H9 (cell line): ENCODE measurements at places on chromosomes 2 and 18. TPM values are rescaled to one million over a fixed set of nuclear protein-coding genes. Genes with fewer than 3 reads are reported as not detected.
A peak's percentile ranks its signal among the peaks of the same experiment; 100 is the strongest.

DNA sequence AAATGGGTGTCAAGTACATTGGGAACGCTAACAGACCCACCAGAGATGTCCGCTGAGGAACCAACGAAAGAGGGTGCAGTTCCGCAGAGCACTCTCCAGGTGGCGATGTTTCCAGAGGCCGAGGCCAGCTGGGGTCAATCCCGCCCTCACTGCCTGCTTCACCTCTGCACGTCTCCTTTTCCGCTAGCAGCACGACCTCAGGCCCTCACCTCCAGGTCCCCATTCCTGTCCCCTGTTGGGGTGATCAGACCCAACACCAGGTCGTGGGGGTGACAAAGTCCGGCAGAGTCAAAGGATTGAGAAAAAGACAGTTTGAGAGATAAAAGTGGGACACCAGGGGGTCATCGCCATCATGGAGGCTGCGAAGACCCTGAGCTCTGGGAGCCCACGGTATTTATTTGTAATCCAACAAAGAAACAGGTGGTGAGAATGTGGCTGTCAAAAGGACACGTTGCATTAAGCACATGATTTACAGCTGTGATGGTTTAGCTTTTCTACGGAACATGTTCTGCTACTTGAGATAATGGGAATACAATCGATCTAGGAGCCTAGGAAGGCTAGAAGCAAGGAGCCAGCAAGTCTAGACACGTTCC lies 27.3 kb downstream of the ZAP70 start:
- DNase-seq: peak; percentile 80

- DNase-seq: no peak
Measured at GRCh38 chr2:20444993-20445910, 1.6 kb upstream of the RHOB start.

- DNase-seq: peak; percentile 53
Measured at GRCh38 chr2:62309465-62310091, 113.7 kb downstream of the B3GNT2 start.

GRCh38 chr2:11589316-11589940 lies 55.6 kb downstream of the GREB1 start:
- DNase-seq: peak; percentile 51

DNA sequence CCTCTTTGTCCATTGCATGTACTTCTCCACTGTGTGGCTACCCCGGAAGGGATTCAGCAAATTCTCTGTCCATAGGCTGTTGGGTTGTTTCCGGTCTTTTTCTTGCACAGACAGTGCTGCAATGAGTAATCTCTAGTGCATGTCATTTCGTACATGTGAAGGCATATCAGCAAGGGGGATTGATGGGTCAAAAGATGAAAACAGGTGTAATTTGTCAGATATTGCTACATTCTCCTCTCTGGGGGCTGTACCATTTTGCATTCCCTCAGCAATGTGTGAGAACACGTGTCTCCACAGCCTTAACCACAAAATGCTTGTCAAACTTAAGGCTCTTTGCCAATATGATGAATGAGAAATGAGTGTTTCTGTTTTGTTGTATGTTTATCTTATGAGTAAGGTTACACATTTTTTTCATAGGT lies 60.5 kb downstream of the KLHL29 start:
- no peak for DNase-seq

DNA sequence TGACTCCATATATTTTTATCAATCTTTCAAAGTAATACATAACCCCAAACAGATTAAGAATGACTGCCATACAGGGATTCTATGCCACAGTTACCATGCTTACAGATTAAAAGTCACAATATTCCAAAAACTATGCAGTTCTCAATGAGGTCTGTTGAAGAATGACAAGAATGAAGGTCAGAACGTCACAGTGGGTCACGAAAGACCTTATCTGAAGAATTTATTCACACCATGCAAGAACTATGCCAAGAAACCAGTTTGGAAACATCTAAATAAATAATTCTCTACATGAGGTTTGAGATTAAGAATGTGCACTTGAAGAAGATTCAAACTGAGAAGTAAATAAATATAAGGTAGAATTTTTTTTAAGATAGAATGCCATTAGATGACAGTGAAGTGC lies 253.3 kb downstream of the EXOC6B start:
- DNase-seq: no peak

- no peak for DNase-seq
Measured at GRCh38 chr18:75527848-75528685, 100.6 kb upstream of the SMIM21 start.

- DNase-seq: no peak
Measured at GRCh38 chr2:6845312-6845711, 20.4 kb downstream of the CMPK2 start.

- DNase-seq: peak; percentile 5
Measured at GRCh38 chr18:79935499-79935898, 16.0 kb downstream of the SLC66A2 start.

GRCh38 chr2:201235860-201236811 lies 24.2 kb upstream of the CASP8 start:
- peak; percentile 60 for DNase-seq

- DNase-seq: no peak
Measured at GRCh38 chr18:6563896-6564295, 149.2 kb upstream of the L3MBTL4 start.

- peak; percentile 57 for DNase-seq
Measured at GRCh38 chr2:73112026-73112912, 479 bp downstream of the RAB11FIP5 start.

DNA sequence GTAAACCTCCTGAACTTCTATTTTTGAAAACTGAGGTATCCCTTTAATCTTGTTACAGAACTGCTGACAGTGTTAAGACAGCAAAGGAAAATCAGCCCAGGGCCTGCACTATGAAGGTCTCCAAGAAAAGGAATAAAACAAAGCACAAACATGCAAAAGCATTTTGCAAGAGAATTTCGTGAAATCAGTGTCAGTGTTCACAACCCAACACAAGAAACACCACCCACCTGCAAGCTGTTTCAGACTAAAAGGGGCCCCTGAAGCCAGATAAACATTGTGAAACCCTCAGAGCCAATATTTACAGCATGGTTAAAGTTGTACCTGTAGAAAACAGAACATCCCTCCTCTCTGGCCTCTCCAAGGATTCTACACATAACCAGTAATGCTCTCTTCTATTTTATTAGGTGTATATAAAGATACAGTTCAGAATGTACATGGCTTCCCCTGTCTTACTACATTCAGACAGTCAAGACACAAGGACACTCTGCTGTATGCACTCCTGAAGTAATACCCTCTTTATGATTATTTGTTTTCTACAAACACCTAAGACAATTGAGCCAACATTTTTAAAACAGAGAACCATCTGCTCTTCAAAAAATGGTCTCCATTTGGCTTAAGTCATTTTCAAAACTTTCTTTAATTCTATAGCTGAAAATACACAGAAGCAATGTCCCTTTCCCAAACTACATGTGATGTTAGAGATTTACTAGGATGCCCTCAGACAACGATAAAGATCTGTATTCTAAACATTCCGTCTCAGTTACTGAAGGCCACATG lies 149.5 kb upstream of the ZFP36L2 start:
- no peak for DNase-seq

DNA sequence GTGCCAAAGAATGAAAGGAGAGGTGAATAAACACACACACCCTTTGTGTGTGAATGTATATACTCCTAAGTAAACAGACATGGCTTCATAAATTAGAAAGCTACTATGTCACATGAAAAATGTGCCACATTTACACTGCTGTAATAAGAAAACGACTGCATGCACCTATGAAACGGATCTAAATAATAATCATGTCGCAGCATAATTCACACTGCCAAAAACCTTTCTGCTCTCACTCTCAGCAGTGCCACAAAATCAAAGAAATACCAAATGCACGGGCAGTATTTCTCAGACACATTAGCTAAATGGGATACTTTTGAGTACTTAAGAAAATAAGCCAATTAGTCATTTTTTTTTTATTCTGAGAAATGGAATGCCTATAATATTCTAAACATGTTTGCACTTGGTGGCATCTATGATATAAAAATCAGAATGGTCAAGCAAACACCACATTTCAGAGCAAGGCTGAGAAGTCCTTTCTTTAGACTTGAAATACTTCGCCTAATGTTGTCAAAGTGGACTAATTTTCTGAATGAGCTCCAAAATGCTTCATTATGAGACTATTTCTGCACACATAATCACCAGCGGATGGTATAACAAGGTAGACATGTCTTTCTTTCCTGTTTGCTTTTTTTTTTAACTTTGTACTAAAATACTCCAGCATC lies 6.6 kb downstream of the BCL11A start:
- DNase-seq: no peak

DNA sequence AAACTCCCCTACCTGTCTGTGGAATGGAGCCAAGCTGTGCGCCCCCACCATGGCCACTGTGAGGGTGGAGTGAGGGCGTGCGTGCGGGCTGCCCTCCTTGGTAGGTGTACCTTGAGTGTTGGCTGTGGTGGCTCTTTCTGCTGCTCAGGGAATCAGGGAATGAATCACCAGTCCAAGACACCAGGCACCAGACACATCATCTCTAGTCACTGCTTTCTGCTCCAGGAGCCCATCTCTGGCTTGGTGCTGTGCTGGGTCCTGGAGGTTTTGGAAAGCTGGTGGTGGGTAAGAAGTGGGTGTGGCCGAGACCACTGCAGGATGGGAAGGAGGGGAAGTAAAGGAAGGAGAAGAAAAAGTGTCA lies 209.9 kb downstream of the SEPTIN10 start:
- DNase-seq: no peak

- DNase-seq: no peak
Measured at GRCh38 chr2:14306268-14306861, 326.2 kb upstream of the LRATD1 start.

DNA sequence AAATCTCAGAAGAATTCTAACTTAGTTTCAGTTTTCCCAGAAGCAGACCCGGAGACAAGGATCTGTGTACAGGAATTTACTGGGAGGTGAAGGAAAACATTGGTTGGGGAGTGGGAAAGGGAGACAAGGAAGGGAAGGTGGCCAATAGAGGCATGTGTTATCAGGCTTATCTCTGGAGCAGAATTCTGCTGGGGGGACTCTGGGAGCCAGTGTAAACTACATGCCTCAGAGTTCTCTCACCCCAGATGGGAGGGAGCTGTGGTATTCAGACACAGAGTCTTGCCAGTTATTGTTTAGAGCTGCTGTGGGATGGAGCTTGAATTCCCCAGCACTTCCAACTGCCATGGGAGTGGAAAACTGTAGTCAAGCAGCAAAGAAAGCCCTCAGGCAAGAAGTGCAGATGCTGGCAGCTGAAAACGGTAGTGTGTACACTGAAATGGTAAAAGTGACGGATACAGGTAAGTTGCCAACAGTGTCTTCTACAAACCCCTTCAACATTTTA lies 19.0 kb downstream of the DNPEP start:
- DNase-seq: no peak

GRCh38 chr2:168930242-168930641 lies 29.2 kb downstream of the G6PC2 start:
- DNase-seq: no peak

DNA sequence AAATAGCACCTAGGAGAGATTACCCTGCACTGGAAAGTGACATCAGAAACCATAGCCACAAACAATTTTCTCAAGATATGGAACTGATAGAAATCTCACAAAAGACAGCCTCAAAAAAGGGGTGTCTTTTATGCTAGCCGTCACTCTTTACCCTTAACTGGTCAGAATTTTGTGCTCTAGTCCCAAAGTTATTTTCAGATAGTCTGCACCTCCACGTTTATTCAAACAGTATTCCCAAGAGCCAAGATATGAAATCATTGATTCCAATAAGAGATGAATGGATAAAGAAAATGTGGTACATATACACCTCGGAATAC lies 23.5 kb upstream of the PMAIP1 start:
- no peak for DNase-seq

DNA sequence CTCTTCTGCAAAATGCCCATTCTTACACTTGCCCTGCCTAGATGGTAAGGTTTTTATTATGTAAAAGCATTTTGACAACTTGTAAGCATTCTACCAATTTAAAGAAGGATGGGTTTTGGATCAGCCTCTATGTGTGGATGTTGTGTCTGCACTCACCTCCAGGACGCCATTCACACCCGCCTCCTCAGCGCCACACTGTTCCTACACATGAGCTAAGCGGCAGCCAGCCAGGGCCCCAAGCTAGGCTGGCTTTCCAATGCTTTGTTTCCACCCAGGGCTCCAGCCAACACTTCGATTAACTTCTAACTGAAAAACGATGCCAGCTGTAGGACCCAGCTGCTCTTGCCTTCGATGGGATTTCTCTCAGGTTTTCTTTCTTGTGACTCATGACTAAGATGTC lies 73.3 kb upstream of the FZD7 start:
- DNase-seq: no peak

DNA sequence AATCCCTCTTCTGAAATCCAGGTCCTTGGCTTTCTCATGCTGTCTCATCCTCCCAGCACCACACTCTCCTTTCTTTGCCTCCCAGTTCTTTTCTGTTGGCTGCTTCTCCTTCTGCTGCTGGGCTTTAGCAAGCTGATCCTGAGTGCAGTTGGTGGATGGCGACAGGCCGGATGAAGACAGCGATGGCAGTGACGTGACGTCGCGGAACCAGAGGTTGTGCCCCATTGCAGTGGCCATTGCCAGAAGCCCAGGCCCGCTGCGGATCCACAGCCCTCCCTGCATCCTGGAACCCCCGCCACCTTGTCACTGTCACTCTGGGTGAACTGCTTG lies 75.2 kb downstream of the EIPR1 start:
- DNase-seq: no peak

GRCh38 chr18:52069201-52069600 lies 270.8 kb upstream of the DCC start:
- DNase-seq: no peak

- no peak for DNase-seq
Measured at GRCh38 chr2:165191096-165191728, 12.6 kb downstream of the SCN3A start.

DNA sequence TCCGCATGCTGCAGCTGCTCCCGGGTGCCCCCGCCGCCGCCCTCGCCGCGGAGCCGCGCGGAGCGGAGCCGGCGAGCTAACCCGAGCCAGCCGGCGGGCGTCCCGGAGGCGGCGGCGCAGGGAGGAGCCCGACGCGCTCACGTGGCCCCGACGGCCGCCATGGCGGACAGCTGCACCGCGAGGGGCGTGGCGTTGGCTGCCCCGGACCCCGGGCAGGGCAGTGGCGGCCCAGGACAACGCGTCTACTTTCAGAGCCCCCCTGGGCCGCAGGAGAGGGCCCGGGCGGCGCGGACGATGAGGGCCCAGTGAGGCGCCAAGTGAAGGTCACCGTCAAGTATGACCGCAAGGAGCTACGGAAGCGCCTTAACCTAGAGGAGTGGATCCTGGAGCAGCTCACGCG lies 30.0 kb upstream of the CCNYL1 start:
- peak; percentile 72 for DNase-seq

FOXI3 gene
- 18.3 and 19.2 TPM in 2 replicates for total RNA-seq

ANKRD53 gene
- total RNA-seq: 0.28 and 0.88 TPM in 2 replicates

STAT4 gene
- 0.33 TPM in 2 replicates for total RNA-seq

SCN1A gene
- total RNA-seq: 0.13 and 0.18 TPM in 2 replicates
